ENCODE measurements at places on chromosomes 7 and 10. TPM values are rescaled to one million over a fixed set of nuclear protein-coding genes. Genes with fewer than 3 reads are reported as not detected.

DNA sequence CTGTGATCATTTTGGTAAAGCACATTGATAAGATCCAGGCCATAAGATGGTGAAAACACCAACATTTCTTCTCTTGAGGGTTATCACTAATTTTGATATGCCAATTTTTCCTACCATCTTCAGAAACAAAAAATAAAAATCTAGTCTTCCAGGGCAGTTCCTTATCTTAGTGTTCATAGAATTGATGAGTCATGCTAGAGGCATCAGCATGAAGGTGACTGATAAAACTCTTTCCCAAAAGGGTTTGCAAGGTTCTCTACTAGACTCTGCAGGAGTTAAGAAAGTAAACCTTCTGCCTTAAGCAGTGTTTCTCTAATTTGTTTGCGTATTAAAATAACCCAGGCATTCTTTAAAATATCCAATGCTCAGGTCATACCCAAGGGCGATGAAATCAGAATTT is 483.1 kb upstream of the CNTNAP2 start:
- DNase-seq, result no peak

DNA sequence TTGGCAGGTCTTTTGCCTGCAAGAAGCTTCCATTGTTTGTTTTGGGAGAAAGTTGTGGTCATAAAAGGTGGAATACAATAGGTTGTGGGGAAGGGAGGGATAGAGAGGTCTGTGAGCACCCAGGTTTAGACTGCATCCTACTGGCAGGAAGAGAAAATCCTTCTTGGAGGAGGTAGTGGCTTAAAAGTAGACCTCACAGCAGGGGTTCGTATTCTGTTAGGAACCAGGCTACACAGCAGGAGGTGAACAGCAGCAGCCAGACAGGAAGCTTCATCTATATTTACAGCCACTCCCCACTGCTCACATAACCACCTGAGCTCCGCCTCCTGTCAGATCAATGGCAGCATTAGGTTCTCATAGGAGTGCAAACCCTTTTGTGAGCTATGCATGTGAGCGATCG is 245.3 kb downstream of the NSUN6 start:
- DNase-seq, result no peak

- no peak for DNase-seq
Observed at GRCh38 chr10:34766266-34766600, 48.9 kb downstream of the PARD3 start.

- no peak for DNase-seq
Observed at GRCh38 chr7:6416516-6417145, 31.1 kb downstream of the DAGLB start.

DNA sequence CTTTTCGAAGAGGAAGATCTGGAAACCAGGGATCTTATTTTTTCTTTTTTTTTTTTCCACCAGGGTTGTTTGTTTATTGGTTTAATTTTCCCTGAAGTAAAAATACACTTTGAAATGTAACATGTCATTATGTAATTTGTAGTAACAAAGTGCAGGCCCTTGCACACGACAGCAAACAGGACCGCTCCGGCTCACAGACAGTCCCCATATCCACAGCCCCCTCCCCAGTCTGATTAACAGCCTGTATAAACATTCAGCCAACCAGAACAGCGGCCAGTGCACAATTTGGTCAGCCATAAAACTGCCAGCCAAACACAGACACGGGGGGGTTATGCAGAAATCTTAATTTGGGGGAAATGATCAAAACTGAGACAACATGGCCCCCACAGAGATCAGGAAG is 431.6 kb upstream of the NPVF start:
- no peak for DNase-seq

EZH2 gene
- polyA plus RNA-seq, result 7.5 TPM

- DNase-seq, result no peak
Observed at GRCh38 chr10:31599626-31600504, 280.8 kb downstream of the ZEB1 start.

- no peak for DNase-seq
Observed at GRCh38 chr7:94635687-94636086, 20.2 kb downstream of the SGCE start.

- no peak for DNase-seq
Observed at GRCh38 chr7:131583430-131583829, 27.0 kb upstream of the PODXL start.

ELN gene
- not detected for polyA plus RNA-seq

UNCX gene
- polyA plus RNA-seq, result not detected

- DNase-seq, result no peak
Observed at GRCh38 chr10:116947841-116948529, 57.0 kb downstream of the SHTN1 start.

- DNase-seq, result no peak
Observed at GRCh38 chr7:106163257-106163656, 51.1 kb upstream of the SYPL1 start.

ADAP1 gene
- polyA plus RNA-seq, result 2.9 TPM

DNA sequence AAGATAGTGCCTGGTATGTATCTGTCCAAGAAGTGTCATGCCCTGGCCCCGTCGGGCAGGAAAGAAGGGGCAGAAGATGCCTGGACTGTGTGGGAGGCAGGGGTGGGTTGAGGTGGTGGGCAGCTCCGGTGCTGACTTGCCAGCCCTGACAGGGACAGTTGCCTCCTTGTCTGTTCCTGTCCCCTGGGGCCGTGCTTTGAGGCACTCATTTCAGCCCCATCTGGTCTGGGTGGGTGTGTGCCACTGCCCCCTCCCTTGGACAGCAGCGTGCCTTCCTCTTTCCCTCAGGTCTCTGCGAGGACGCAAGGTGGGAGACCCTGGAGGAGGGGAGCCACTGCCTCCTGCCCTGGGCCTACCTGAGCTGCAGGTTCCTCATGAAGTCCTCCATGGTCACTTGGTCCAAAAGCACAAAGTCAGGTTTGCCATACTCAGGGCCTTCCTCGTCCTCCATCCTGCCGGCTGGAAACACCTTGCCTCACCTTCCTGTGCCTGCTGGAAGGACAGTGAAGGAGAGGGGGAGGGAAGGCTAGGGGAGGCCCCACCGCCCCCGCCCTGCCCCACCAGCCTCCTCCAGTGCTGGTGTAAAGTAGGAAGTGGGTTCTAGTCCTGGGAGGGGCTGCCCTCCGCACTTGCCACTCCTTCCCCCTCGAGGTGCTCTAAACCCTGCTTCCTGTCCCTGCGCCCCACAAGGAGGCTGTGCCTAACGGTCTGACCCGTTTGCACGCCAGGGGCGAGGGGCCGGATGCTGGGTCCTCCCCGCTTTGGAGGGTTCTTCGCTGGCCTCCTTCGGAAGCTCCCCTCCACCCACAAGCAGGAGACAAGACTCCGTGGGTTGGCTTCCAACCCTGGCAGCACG is at the start of gene MYO1G:
Gene MYO1G, minus strand, starts transcription at position 505 of the 856 bp plus-strand sequence. Its CDS starts 54 bp downstream, at position 451.
- DNase-seq, result peak; percentile 91

DNA sequence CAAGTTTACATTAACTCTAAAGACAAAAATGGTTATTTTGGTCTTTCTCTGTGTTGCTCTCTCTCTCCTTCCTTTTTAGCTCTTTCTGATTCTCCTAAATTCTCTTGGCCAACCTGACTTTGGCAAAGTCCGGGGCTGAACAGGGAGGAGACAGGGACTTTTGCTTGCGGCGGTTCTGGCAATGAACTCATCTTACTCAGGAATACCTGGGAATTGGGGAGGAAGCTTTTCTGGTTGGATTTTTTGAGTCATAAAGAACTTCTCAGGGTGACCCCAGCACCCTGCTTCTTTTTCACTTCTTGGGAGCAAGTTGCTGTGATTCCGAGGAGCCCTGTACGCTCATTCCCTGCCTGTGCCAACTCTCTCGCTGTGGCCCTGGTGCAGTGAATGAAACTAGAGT is 16.0 kb downstream of the GATA3 start:
- no peak for DNase-seq

SLC13A1 gene
- polyA plus RNA-seq, result not detected

- DNase-seq, result no peak
Observed at GRCh38 chr7:24572016-24572392, 1.2 kb upstream of the PALS2 start.

FAM13C gene
- polyA plus RNA-seq, result not detected

DNA sequence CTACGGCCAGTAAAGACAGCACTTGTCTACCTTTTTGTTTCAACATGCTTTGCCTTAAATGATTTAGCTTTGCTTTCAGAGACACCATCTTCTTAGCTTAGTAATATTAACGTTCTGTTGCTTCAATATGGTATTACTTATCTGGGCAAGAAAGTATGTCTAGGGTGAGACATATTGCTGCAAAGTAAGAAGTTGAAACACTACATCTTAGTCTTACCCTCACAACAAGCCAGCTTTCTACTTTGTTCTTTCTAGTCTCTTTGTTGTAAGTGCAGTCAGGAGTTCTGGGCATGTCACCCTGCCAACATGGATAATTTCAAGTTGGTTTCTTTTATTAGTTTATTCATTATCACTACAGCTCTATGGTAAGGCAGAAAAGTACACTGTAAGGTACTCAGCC is 122.7 kb upstream of the DNAJB12 start:
- no peak for DNase-seq

MYH16 gene
- polyA plus RNA-seq, result not detected

SPDYE6 gene
- not detected for polyA plus RNA-seq

DNA sequence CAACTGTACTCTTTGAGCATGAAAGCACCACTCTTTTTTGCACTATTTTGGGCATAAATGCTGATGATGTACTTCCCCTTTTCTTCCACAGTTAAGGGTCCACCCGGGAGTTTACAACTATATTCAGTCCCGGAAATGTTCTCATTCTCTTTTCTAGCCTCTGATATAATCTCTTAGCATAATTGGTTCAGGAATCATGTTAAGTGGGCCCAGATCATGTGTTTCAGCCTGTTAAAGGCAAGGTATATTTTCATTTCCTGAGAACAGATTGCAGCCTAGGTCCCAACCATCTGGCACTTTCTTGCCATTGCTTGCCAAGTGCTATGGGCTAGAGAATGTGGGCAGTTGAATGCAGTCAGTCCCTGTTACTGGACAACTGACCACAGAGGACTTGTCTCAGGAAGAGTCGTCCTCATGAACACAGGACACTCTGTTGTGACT is 111.4 kb upstream of the GLCCI1 start:
- DNase-seq, result no peak

SPDYE11 gene
- polyA plus RNA-seq, result 0.15 TPM

- DNase-seq, result no peak
Observed at GRCh38 chr10:129744134-129745111, 219.7 kb downstream of the EBF3 start.

- DNase-seq, result no peak
Observed at GRCh38 chr7:134691546-134692343, 45.1 kb downstream of the BPGM start.

DNA sequence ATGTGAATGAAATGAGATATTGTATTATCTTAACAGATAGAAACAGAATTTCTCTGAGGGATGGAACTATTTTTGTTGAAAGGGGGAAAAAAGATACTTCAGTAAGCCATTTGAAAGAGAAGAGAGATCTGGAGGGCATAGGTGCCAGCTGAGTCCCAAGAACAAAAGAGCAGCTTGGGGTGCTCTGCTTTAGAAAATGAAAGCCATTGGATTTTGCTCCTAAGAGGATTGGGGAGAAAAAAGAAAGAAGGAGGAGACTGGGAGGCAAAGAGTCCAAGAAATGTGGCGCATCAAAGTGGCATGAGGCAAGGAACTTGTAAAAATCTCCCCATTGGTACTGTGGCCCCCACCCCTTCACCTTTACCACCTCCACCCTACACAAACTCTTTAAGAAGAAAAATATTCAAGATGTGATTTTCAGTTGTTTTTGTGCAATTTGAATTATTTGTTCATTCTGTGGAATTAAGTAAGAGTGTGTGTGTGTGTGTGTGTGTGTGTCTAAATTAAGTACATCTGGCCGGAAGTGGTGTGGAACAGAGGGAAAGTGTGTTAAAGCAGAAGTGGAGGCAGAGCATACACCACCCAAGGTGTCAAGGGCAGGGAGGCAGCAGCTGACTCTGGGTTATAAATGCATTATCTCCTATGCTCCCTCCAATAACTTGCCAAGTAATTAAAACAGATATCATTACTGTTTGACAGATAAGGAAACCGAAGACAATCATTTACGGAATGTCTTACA is 9.9 kb upstream of the GNAI1 start:
- no peak for DNase-seq

DNA sequence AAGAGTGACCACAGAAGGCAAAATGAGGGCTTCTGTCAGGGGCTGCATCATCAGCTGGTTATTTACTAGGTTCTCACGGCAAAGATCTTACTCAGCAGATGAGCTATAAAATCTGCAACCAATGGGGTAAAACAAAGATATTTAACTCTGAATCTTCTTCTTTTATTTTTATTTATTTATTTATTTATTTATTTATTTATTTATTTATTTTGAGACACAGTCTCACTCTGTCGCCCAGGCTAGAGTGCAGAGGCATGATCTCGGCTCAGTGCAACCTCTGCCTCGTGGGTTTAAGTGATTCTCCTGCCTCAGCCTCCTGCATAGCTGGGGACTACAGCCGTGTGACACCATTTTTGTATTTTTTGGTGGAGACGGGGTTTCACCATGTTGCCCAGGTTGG is 11.3 kb downstream of the C10orf143 start:
- DNase-seq, result no peak

C10orf67 gene
- polyA plus RNA-seq, result 0.31 TPM

GRCh38 chr10:119457966-119458766 is 84.4 kb downstream of the RGS10 start:
- DNase-seq, result no peak

GRCh38 chr7:18471476-18472160 is 23.9 kb upstream of the HDAC9 start:
- no peak for DNase-seq

DNA sequence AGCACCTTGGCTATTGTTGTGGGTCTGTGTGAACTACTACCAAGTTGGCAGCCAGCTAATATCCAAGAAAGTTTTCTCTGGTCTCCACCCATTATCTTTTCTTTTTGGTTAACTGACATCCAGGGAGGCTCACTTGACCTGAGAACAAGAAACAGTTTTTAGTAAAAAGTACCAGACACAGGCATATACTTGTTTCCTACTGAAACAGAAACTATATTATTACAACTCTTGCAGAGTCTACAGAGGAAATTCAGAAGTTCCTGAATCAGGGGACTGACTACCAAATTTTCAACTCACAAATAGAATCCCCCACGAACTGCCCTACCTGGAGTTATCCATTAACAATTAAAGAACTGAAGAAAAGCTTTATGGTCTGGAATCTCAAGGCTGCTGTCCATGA is 168.9 kb downstream of the KCND2 start:
- DNase-seq, result no peak

- DNase-seq, result no peak
Observed at GRCh38 chr7:88399696-88400240, 93.1 kb upstream of the STEAP4 start.

OPALIN gene
- not detected for polyA plus RNA-seq

DNA sequence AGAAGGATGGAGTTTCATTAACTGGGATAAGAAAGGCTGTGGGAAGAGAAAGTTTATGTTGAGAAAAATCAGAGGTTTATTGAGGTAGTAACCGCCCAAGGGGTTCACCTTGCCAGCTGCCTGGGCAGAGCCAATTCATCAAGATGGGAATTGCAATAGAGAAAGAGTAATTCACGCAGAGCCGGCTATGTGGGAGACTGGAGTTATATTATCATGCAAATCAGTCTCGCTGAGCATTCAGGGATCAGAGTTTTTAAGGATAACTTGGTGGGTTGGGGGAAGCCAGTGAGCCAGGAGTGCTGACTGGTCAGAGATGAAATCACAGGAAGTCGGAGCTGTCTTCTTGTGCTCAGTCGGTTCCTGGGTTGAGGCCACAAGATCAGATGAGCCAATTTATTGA is 70.6 kb downstream of the MALRD1 start:
- DNase-seq, result no peak

MOGAT3 gene
- not detected for polyA plus RNA-seq
